ENCODE measurements at places on chromosomes 11 and 22.

- DNase-seq, result no peak
Measured at GRCh38 chr22:45435544-45436139, 22.1 kb downstream of the RIBC2 start.

DNA sequence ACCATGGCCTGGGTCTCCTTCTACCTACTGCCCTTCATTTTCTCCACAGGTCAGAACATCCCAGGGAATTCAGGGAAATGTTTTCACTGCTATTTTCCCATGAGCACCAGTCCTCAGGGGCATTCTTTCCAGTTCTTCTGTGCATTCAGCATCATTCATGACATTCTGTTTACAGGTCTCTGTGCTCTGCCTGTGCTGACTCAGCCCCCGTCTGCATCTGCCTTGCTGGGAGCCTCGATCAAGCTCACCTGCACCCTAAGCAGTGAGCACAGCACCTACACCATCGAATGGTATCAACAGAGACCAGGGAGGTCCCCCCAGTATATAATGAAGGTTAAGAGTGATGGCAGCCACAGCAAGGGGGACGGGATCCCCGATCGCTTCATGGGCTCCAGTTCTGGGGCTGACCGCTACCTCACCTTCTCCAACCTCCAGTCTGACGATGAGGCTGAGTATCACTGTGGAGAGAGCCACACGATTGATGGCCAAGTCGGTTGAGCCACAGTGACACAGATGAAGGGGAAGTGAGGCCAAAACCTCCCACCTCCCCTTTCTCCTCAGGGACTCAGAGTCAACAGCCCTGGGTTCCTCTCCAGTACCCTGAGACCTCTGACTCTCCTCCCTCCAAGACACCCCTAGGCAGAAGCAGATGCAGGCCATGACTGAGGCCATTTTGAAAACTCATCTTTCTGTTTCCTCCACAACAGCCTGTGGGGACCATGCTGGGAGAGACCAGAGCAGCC, 15.9 kb upstream of the IGLL5 start:
- DNase-seq, result no peak

GRCh38 chr11:26909991-26910591, 83.8 kb upstream of the FIBIN start:
- DNase-seq, result no peak

DNA sequence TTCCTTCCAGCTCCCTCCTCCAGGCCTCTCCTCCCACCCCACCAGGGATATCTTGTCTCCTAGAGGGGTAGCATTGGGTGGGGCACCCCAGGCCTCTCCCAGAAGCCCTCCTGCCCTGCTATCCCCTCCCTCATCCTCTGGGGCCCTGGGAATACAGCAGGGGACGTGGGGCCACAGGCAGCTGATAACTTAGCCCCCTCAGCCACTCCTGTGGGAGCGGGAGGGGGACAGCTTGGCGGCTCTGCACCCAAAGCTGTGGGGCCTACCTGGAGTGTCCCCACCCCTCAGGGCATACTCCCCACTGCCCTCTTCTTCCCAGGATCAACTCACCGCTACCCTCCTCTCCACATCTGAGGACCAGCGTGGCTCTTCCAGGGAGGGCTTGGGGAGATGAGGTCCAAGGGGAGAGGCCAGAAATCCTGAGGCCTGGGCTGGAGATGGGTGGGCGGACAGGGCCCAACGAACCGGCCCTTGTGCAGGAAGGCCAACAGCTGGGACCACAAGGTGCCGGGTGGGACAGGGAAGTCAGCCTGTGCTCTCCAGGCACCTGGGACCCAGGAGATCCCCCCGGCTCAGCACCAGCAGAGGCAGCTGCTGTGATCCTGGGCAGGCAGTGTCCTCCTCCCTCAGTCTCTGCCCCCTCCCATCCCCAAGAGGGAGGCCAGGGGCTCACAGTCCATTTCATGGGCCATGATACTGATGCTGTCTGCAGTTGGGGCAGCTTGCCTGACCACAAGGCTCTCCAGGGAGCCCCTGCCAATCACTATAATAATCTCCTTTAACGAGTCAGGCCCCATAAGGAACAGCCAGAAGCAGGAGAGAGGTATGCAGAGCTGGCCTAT, 23.2 kb downstream of the NEAT1 start:
- peak; percentile 46 for DNase-seq
